H4 (cell line): ENCODE measurements at places on chromosomes 1 and 21. TPM values are rescaled to one million over a fixed set of nuclear protein-coding genes. Genes with fewer than 3 reads are reported as not detected.

GRCh38 chr1:64387389-64388285, 82.3 kb upstream of the CACHD1 start:
- no peak for DNase-seq

DNA sequence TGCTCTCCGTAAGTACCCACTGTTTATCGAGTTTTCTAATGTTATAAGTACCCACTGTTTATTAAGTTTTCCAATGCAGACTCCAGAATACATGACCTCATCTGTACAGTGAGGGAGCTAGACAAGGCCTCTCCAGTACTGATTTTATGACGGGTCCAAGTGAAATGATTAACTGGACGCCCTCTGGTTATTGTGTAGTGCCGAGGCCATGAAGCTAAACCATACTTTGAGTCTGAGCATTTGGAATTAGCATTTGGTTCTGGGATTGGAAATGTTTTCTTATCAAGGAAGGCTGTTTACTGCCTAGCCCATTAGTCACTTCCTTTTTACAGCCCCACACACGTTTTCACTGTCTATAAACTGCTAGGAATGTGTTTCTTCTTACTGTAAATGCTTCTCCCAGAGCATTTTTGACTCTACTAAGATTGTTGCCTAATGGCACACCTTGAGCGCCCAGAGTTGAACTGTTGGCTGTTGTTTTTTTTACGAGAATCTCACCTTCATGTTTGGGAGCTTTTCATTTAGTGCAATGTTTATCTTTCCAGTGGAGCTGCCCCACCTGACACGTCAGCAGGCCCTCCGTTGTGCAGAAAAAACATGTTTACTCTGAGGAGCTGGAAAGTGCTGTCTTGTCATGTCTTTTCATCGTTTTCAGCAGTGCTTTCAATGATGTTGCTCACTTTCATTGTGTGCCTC, 26.9 kb downstream of the SPATA46 start:
- DNase-seq: peak; percentile 74

DNA sequence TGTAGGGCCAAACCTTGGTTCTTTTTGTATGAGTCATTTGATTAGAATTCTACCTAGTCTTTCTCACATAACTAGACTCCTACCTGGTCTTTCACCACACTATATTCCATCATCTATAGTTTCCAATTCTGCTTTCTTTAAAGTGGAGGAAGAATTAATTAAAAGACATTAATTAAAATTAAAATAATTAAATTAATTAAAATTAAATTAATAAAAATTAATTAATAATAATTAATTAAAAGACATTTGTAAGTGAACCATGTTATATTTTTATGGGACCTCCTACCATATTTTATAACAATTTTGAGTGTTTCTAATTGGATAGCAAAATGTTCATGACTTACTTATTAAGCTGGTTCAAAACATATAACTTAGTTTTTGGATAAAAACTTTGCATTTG, 77.4 kb downstream of the CCDC18 start:
- DNase-seq: no peak

GRCh38 chr1:181057079-181057478, 23.3 kb downstream of the MR1 start:
- DNase-seq: no peak

DNA sequence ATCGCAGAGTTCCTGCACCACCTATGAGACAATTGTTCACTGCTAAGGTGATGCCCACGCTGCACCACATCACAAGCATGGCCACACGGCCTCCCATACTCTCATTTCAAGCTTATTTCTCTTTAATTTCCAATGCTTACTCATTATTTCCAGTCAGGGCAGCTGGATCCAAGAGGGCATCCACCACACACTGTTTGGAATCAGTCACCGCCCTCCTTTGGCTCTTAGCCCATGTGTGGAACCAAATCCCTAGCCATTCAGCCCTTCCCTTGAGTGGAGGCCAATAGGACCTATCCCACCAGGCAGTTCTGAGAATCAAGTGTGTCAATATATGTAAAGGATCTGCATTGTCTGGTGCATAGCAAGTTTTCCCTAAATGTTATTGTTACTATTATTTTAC, 26.3 kb upstream of the PALMD start:
- no peak for DNase-seq

GRCh38 chr1:904310-904950, 19.3 kb upstream of the SAMD11 start:
- peak; percentile 81 for DNase-seq

DNA sequence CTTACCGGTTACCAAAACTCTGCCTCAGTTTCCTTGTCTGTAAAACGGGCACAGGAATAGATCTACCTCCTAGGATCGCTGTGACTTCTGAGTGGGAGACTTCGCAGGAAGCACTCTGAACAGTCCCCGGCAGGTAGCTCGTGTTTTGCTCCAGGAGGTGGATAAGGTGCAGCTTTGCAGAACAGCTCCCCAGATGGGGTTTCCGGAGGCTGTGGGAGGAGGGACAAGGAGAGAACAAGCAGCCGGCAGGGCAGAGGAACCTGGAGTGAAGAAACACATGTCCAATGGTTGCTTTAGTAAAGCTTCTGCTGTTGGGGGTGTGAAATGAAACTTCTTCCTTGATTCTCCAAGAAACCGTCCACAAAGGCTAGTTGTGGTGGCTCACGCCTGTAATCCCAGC, 95.5 kb upstream of the TARDBP start:
- DNase-seq: no peak

DNA sequence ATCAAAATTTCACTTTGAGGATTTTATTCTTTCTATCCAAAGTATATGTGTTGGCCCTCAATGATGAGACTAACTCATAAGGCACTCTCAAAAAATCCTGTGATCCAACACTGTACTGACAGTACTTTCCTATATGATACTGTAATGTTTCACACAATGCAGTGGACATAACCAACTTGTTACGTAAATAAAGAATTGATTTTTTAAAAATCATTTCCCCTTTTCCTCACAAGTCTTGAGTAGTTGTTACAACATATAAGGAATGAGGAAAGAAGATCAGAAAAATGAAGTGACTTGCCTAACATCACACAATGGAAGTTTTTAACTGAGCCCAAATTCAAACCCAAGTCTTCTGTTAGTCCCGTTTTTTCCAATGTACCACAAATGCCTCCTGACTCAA, 17.2 kb downstream of the PTP4A2 start:
- DNase-seq: no peak

- peak; percentile 98 for DNase-seq
Observed at GRCh38 chr1:24289937-24290595, 29.1 kb upstream of the GRHL3 start.

DNA sequence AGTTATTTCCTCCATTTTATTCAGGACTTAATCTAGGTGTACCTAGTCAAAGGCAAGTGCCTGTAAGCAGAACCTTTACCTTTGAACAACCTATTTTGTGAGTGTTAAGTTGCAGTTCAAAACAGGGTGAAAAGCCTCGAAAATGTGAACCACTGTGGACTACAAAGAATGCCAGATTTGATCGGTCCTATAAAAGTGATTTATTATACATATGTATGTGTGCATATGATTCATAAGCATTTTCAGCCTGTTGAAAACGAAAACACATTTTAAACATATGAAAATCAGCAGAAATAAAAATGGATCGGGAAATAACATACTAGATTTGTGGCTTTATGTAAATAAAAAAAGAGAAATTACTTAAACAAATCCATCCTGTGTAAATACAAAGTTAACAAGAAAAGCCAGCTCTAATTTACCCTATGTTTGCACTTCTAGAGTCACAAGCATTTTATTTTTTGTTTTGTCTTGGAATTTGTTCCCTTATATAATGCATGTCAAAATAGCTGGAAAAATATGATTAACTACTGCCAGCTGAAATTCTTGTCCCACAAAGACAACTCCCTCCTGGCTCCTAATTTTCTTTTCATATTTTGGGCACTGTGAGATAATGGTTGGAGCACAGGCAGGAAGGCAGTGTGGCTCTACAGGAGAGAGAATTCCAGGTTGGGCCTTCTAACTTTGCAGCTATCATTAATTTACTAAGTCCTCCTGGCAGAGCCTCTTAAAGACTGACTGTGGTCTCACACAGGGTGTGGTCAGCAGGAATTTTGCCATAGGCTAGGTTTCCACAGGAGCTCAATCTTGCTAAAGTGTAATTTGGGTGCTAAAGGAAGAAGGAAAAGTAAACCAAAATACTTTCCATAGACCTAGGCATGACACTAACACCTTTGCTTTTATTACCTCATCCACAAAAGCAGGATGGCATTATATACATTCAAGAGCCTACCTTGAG, 70.2 kb upstream of the CDC42BPA start:
- DNase-seq: peak; percentile 24

DNA sequence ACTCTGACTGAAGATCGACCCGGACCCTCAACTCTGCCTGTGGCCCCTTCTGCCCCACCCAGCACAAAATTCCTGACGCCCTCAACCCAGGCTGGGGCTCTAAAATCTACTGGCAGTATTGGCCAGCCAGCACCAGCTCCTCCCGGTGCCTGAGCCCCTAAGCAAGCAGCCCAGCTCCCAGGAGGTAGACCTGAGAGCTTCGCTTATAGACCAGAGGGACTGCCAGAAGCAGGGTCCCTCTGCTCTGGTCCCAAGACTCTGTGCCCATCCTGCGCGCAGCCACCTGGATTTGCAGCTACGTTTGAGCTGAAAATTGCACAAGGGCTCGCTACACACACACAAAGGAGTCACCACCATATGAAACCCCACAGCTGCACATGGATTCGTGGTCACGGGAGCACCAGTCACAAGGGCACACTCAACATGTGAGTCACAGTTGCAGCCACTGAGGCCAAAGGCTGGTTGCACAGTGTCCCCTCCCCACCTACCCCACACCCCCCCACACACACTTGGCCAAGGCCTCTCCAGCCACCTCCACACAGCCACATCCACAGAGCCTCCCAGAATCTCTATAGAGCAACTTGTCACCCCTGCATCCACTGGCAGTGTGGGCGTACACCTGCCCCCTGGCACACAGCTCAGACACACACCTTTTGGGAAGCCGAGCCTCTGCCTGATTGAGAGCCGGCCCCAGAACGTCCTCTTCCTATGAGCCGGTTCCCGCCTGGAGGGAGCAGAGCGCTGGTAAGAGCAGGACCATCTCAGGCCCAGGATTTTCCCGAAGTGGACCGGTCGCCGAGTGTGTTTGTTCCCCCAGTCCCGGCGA, 1.1 kb upstream of the DMBX1 start:
- no peak for DNase-seq

- DNase-seq: no peak
Observed at GRCh38 chr1:34710812-34711211, 44.0 kb upstream of the GJB5 start.

DNA sequence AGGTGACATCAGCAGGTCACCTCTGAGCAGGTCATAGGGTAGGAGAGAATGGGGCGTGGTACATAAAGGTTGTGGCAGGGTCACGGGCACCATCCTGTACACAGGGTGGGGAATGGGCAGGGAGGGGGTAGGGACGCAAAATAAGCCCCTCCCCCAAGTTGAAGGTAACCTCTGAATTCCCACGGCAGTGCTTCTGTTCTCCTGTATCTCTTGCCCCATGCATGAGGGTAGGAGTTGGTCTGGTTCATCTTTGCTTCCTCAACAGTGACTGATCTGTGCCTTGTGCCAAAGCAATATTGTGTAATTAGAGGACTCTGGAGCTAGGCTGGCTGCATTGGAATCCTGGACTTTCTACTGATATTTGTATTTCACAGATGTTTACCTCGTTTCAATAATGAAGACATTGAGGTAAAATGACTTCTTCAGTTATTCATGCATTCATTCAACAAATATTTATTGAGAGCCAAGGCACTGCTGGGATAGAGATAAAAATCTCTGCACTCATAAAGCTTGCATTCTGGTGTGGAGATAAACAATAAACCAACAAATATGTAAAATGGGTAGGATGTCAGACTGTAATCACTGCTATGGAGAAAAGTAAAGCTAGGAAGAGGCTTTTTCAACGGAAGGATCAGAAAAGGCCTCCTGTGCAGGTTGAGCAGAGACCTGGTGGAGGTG, 18.4 kb upstream of the GFI1 start:
- DNase-seq: no peak

GRCh38 chr21:44484498-44485253, 29.4 kb downstream of the LRRC3 start:
- DNase-seq: no peak

DNA sequence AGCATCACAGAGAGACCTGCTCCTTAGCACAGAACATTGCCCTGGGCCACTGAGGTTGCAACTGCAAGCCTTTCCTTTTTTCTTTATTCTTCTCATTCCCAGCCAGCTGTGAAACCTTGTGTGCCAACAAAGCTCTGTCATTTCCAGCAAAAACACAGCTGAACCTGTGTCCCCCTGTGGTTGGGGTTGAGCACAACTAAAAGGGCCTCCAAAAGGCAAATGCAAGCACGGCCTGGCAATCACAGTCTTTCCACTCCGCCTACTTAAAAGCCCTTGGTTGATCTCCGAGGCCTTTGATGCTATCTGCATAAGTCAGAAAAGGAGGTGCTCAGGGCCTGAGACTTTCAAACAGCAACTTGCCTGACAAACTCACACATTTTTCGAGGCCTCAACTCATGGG, 32.7 kb downstream of the SUSD4 start:
- DNase-seq: no peak

GRCh38 chr21:42423197-42423675, 19.5 kb downstream of the UBASH3A start:
- no peak for DNase-seq

DNA sequence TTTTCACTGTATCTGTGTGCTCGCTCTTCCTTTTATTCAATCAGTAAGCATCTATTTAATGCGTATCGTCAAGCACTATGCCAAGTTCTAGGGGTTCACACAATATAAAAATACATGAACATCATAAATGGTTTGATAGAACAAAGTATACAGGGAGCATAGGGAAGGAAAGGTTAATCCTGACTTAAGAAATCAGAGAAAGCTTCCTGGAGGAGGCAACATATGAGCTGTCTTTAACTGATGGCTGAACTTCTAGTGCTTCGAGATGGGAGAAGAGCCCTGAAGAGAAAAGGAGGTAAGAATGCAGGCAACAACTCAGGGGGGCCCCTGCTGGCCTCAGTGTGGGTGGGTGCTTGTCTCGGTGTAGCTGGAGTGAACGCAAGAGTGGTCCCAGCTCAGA, 63.6 kb upstream of the GALNT2 start:
- DNase-seq: no peak

DNA sequence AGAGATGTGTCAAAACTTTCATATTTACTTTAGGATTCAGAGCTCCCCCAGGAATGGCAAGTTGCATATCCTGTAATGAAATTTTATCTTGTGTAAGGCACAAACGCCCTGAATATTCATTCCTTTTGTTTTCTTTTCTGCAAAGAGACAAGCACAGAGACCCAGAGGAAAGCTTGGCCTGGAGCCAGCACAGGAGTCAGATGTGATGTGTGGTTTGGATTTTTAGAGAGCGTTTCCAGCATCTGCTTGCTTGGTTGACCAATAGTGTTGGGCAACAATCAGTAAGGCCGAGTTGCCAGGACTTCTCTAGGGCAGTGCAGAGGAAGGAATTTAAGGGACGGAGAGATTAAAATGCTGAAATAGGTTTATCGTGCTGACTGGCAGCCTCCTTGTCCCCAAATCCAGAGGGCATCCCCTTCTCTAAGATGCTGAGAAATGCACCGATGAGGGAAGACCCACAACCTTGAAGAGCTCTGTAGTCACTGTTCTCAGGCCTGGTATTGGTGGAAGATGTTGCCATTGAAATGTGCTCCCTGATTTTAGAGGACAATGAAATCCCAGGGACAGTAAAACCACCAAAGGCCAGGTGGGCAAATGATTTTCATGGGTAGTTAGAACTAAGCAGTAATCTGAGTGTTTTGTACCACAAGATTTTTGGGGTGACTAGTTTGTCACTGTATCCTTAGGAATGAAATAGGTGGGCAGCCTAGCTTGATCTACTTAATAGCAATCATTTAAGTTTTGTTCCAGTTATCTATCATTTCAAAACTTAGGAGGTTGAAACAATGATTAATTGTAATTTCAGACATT, 37.9 kb upstream of the RHOU start:
- DNase-seq: peak; percentile 77

The FCGR3B gene
- total RNA-seq: not detected in 2 replicates

The OR2T35 gene
- total RNA-seq: not detected in 2 replicates

The S100A12 gene
- not detected in 2 replicates for total RNA-seq

The DEPDC1 gene
- 53.8 and 81.0 TPM in 2 replicates for total RNA-seq
